ENCODE measurements at places on chromosomes 1 and 21.

- no peak for DNase-seq
These were observed 47.5 kb upstream of the WLS start for GRCh38 chr1:68279846-68280245.

DNA sequence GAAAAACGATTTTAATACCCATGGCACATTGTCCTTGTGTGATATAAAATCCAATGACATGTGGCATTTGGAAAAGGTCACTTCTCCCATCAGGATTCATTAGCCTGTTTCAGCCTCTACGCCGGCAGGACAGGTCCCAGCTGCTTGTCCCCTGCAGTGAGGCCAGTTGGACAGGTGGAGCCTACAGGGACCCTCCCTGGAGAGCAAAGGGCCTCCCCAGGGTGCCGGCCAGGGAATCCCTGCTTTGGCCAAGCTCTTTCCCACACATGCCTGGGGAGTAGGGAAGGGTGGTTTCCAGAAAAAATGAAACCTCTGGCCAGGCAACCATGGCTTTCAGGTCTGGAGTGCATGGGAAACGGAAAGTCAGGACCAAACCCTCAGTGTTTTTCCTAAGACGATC lies 93.1 kb downstream of the TMEM53 start:
- DNase-seq, result no peak

DNA sequence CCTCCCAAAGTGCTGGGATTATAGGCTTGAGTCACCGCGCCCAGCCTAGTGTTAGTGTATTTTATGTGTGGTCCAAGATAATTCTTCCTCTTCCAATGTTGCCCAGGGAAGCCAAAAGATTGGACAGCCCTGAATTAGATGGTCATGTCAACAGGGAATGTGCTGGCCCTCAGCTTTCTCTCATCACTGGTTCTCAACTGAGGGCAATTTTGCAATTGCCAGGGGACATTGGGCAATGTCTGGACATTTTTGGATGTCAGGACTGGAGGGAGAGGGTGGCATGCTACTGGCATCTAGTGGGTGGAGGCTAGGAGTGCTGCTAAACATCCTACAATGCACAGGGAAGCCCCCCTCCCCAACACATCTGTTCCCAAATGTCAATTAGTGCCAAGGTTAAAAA lies 95.0 kb downstream of the LAMC2 start:
- no peak for DNase-seq

- DNase-seq, result no peak
These were observed 45.4 kb upstream of the TDRD10 start for GRCh38 chr1:154456631-154457030.

DNA sequence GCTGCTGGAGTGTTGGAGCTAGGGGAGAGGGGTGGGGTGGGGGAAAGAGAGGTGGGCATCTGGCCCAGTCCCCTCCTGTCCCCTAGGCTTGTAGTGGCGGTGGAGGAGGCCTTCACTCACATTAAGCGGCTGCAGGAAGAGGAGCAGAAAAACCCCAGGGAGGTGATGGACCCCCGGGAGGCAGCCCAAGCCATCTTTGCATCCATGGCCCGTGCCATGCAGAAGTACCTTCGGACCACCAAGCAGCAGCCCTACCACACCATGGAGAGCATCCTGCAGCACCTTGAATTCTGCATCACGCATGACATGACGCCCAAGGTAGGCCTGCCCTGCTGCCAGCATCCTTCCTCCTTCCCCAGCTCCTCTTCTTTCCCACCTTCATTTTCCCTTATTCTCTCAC lies 23.6 kb downstream of the VANGL2 start:
- no peak for DNase-seq

DNA sequence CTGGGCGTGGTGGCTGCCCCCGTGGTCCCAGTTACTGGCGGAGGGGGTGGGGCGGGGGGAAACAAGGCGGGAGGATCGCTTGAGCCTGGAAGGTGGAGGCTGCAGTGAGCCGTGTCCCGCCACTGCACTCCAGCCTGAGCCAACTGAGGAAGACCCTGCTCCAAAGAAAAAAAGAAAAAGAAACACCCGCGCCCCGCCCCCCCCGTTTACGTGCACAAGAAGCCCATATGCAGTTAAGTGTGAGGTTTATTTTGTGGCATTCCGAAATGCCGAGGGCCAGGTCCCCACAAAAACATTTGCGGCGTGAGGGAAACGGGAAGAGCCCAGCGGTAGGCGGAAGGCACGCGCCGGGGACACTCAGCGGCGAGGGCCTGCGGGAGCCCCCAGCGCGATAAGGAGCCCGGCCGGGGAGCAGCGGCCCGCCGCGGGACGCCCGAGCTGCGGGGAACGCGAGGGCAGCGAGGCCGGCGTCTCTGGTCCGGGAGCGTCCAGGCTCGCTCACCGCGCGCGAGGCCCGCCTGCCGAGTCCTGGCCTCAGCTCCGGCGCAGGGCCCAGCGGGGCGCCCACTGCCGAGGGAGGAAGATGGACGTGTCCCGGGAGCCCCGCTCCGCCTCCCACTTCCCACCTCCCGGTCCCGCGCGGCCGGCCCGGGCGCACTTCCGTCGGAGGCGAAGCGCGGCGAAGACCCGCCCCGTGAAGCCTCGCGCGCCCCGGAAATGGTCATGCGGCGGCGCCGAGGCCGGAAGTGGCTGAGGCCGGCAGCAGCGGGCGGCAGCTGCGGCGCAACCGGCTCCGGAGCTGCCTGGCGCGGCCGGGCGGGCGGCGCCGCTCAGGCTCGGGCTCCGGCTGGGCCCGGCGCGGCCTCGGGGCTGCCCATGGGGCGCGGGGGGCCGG lies at the start of gene TRAPPC10:
Gene TRAPPC10 (plus strand): TSS at position 731 of the 895 bp plus-strand sequence. CDS start 185 bp downstream, outside the sequence.
- DNase-seq, result peak; percentile 76

- DNase-seq, result no peak
These were observed 79.3 kb downstream of the ST6GALNAC3 start for GRCh38 chr1:76153841-76154205.

- no peak for DNase-seq
These were observed 222.8 kb downstream of the HLX start for GRCh38 chr1:221101807-221102605.

DNA sequence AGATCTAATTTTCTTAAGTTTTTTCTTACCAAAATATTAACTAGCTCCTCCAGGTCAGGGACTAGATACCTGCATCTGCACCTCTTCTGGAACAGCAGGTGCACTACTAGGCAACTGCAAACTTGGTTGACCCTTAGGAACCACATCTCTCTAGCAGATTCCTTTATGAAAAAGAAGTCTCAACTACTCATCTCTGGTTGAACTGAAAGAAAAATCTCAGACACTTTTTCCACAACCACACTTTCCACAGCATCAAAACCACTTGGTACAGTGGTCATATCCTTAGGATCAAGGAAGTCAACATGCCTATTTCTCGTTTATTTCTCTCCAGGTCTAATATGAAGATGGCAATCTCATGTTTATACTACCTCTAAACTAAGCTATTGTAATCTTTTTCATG lies 52.3 kb downstream of the VAV3 start:
- no peak for DNase-seq

DNA sequence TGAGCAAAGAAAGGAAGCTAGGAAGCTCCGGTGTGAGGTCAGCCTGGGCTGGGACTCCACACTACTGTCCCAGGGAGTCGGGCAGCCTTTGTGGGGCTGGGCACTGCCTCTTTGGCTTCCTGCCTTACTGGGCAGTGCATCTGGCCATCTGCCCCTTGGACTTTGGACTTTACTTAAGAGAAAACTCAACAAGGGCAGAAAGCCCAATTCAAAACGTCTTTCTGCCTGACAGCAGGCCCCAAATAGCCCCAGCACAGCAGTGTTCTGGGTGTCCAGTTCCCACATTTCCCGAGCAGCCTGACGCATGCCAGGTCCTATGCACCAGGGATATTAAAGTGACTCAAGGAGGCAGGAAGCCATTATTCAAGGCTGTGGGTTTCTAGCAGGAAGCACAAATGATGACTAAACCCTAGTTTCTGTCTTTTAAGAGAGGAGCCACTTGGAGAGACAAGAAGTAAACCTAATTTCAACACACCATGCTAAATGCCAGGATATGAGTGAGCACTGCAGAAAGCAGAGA lies 37.9 kb upstream of the EDEM3 start:
- DNase-seq, result no peak

DNA sequence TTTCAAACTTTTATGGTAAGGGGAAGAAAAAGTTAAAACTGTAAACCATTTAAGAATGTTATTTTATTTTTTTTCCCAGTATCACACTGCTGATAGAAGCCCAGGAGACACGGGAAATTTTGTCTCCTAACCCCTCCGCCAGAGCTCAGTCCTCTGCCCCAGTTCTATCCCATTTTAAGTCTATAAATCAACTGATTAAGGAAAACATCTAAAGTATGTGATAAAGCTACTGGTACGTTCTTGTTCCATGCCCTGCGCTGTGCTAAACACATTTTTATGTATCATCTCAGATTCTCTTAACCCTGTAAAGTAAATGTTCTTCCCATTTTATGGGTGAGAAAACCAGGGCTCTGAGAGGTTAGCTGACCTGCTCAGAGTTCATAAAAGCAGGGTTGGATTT lies 34.7 kb downstream of the NIPAL3 start:
- DNase-seq, result no peak

GRCh38 chr1:169025412-169025811 lies 81.1 kb upstream of the ATP1B1 start:
- no peak for DNase-seq

GRCh38 chr1:237873487-237874211 lies 17.1 kb downstream of the ZP4 start:
- DNase-seq, result no peak

DNA sequence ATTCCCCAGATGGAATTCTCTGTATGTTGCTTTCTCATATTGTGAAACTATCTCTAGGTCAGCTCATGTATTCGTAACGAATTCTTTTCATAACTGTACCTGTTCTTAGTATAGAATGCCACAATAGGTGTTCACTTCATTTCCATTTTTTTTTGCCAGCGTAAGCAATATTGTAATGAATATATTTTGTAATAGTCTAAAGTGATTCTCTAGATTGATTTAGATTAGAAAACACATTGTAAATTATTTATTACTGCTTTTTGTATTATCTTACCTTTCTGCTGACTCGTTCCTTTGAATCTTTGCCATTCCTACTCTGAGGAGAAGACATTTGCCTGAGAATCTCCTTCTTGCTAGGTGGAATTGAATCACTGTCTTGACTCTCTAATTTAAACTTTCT lies 14.8 kb downstream of the PDC start:
- no peak for DNase-seq

- no peak for DNase-seq
These were observed 825 bp downstream of the TMEM39B start for GRCh38 chr1:32073299-32074229.

- no peak for DNase-seq
These were observed 34.4 kb upstream of the LRRC7 start for GRCh38 chr1:69533343-69533742.

- DNase-seq, result no peak
These were observed 125.4 kb upstream of the TMEM51 start for GRCh38 chr1:15028102-15028501.
